ENCODE measurements at places on chromosomes 4 and X.

DNA sequence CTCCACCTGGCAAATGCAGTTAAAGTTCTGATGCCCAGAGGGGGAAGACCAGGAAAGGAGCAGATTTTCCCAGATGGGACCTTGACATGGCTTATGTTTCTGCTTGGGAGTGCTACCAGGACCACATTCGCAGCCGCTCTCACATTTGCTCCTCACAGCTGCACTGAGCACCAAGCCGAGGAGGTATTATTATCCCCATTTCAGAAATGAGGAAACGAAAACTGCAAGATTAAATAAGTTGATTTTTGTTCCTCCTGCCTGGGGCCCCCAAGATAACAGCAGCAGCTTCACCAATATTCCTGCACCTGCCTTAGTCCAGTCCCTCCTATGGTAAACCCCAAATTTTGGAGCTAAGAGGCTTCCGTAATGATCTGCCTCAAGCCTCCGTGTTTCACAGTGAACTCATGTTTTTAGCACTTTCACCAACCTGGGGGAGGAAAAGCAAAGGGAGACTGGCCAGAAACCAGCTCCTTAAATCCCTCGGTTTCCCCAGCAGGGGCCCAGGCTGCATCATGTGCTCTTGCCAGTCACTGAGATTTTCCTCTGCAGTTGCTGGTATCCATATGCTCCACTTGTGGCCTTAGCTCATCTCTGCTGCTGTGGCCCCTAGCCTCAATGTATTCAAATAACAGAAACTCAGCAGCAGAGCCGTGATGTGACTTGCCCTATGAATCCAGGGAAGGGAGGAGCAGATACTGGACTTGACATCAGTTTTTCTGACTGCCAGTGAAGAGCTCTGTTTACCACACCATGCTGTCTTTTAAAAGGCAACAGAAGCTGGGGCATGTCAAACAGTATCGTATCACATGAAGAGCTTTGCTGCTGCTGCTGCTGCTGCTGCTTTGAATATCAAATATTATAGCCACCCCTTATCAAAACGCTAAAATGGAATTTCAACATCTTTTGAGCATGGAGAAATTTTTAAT, 95.5 kb upstream of the KLHL13 start:
- no peak for DNase-seq

- no peak for DNase-seq
These were observed 104.0 kb upstream of the SHOX start for GRCh38 chrX:526295-527224.

DNA sequence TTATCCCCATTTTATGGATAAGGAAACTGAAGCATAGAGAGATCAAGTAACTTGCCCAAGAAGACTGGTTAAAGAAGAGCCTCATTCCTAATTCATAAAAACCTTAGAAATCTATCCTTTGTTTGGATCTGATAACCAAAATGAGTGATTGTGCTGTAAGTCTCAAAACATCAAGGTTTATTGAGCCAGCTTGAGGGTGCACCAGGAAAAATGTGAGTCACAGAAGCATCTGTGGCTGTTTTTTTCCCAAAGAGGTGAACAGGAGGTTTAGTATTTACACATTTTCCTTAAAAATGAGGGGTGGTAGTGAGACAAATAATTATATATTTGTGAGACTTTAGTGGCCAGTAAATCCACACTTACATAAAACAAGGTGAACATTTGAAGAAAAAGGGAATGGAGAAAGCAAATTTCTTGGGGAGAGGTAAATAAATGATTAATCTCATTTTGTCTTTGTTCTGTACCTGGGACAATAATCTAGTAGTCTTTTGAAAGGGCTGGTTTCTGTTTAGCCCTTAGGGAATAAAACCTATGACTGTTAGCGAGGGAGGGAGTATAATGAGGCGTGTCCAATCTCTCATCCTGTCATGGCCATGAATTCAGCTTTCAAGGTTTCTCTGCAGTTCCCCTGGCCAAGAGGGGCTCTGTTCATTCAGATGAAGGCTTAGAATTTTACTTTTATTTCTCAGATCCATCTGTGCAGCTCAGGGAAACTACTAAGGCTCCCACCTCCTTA, 12.2 kb upstream of the FMR1 start:
- no peak for DNase-seq

DNA sequence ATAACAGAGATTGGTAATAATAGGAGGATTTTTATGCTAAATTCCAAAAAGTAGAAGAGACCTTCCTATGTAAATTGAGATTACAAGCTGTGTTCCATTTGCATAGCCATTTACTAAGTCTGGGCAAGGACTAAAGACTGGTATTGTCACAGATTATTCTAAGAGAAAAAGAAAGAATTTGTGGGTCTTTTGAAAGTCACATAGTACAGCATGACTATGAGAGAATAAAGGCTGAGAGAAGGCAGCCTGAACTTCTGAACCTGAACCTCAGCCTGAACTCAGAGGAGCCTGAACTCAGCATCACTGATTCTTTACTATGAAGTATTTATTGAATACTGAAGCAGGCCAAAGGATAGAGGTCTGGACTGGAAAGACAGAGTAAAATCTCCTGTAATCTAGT, 297.5 kb downstream of the STPG2 start:
- DNase-seq = no peak

GRCh38 chrX:75421688-75422230, 101.1 kb downstream of the ZDHHC15 start:
- no peak for DNase-seq

DNA sequence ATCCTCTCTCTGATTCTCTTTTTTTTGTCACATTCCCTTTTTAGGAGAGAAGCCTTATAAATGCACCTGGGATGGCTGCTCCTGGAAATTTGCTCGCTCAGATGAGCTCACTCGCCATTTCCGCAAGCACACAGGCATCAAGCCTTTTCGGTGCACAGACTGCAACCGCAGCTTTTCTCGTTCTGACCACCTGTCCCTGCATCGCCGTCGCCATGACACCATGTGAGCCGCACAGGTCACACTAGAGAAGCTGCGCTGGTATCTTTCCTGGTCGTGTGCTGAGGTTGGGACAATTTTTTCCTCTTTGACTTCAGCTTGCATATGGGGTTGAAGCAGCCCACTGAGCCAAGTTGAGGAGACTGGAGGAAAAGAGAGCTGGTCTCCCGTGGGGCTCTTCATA, 52.1 kb downstream of the KLF8 start:
- no peak for DNase-seq

- DNase-seq = no peak
These were observed 8.1 kb upstream of the JAKMIP1 start for GRCh38 chr4:6208416-6208815.

DNA sequence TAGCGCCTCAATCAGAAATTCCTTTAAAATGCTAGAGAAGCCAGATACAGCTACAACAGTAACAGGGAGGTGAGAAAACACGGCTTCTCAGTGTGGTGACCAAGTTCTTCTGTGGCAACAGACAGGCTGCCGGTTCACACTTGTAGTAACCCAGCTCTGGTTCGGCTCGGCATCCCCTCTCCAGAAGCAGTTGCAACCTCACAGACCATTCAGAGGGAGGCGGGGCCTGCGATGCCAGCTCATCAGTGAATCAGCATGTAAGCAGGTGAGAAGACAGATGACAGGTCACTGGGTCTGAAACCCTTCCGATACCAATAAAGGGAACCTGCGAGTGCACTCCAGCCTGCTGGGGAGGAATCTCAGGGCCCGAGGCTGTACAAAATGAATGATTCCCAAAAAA, 251.0 kb downstream of the KCNIP4 start:
- DNase-seq = no peak

DNA sequence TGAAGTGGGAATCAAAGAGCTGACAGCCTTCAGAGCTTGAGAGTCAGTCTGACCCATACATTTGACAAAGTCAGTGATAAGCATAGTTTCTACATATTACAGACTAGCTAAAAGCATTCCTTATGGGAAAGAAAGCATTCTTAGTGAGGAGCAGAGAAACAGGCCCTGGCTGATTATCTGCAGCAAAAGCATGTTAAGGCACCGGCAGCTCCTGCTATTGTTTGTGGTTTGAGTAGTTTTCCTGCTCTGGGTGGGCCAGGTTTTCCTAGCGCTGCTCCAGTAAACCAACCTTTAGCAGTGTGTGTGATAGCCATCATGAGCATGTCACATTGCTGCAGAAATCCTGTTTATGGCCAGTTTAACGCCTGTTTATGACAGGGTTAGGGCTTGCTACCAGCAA, 51.6 kb upstream of the WDR1 start:
- DNase-seq = no peak

DNA sequence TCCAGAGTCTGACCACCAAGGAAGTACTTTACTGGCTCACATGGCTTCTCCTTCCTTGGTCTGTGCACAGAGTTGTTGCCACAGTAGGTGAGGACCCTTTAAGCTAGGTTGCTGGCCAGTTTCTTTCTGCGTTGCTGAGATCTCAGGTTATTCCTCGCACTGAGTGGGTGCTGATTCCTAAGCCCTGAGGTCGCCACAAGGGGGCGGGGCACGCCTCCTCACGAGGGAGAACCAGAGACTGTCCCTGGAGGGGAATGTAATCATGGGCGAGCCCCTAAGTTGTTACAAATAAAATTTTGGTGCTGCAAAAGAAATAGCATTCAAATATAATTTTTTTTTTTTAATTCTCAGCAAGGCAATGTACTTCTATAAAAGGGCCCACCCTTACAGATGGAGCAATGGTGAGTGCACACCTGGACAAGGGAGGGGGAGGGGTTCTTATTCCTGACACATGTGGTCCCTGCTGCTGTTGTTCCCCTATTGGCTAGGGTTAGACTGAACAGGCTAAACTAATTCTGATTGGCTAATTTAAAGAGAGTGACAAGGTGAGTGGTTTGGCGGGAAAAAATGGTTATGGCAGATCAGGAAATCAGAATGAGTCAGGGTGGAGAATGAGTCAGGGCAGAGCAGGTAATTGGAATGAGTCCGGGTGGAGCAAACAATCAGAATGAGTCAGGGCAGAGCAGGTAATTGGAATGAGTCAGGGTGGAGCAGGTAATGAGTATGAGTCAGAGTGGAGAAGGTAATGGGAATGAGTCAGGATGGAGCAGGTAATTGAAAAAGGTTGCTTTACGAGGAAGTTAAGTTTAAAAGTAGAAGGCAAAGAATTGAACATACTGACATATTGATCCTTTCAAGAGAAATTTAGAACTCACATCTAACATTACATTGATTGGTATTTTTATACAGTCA, 107.5 kb downstream of the VSIG4 start:
- DNase-seq = no peak

DNA sequence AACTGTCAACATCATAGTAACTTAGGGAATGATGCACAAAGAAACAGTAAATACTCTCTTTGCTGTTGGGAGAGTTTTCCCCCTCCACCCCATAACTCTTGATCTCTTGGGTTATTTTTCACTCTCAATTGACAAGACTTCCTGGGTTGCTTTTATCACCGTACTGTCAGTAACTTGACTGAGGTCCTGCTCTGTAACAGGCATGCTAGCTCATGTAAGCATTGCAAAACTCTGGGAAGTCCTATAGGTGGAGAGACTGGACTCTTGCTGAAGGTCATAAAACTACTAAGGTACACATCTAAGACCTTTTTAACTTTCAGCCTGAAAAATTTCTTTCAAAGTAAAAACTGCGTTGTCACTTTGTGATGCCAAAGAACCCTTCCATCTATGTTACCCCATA, 10.9 kb downstream of the SHROOM3 start:
- no peak for DNase-seq

DNA sequence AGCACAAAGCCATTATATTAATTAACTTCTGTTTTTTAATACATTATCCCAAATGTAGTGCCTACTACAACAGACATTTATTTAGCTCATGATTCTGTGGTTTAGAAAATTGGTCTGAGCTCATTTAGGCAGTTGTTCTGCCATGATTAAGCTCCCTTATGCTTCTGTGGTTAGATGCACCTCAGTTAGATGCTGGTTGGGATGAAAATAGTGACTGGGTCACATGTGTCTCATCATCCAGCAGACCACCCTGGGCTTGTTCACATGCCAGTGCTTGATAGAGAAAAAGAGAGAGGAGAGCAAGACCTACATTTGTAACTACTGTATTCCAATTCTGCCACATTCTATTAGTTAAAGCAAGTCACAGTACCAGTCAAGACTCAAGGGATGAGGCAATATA, 376.4 kb upstream of the GNPDA2 start:
- no peak for DNase-seq

- DNase-seq = no peak
These were observed 37.3 kb upstream of the ARAF start for GRCh38 chrX:47523713-47524166.

GRCh38 chrX:119410027-119410819, 11.1 kb downstream of the SLC25A43 start:
- DNase-seq = peak; percentile 82

- DNase-seq = no peak
These were observed 84.0 kb upstream of the TBC1D9 start for GRCh38 chr4:140839888-140840790.

- peak; percentile 3 for DNase-seq
These were observed at the start of gene EREG for GRCh38 chr4:74364652-74365491. TSS of gene EREG (plus strand) at chr4:74365145. CDS start at chr4:74365309, 164 bp downstream.

- DNase-seq = no peak
These were observed 39.4 kb downstream of the WFS1 start for GRCh38 chr4:6308899-6309643.

GRCh38 chr4:13706716-13707115, 79.2 kb upstream of the BOD1L1 start:
- DNase-seq = no peak

GRCh38 chr4:68909385-68909784, 42.2 kb downstream of the UGT2A3 start:
- DNase-seq = no peak

DNA sequence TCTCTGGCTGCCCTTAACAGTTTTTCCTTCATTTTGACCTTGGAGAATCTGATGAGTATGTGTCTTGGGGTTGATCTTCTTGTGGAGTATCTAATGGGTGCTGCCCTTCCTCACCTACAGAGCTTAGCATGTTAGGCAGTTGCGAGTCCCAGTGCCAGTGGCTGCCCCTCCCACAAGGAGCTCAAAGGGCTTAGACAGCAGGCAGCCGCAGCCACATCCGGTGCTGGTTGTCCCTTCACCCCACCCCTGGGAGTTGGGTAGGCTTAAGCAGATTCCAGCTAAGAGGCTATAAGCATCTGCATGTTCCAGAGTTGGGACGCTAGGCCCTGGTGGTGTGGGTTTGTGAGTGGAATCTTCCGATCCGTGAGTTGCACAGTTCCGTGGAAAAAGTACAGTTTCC, 322.1 kb upstream of the ARX start:
- DNase-seq = no peak

GRCh38 chrX:4239650-4240540, 526.4 kb upstream of the PRKX start:
- no peak for DNase-seq

GRCh38 chr4:1463927-1464540, 57.8 kb upstream of the NKX1-1 start:
- no peak for DNase-seq

DNA sequence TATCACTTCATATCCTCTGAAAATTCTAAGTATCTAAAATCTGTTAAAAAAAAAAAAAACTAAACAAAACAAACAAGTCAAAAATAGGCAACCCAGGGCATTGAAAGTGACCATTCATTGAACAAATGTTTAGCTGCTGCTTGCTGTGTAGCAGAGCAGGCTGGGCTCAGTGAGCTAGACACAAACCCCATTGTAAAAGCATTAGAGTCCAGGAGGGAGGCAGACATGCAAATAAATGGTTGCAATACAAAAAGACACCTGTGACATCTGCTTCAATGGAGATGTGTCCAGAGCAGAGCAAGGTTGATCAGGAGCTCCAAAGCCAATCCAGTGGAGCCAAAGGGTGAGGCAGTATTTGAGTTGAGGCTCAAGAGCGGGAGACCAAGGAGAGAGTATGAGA, 267.3 kb upstream of the GATB start:
- no peak for DNase-seq

All from AG08395 (cell line).